ENCODE measurements at places on chromosomes 16 and 17.

DNA sequence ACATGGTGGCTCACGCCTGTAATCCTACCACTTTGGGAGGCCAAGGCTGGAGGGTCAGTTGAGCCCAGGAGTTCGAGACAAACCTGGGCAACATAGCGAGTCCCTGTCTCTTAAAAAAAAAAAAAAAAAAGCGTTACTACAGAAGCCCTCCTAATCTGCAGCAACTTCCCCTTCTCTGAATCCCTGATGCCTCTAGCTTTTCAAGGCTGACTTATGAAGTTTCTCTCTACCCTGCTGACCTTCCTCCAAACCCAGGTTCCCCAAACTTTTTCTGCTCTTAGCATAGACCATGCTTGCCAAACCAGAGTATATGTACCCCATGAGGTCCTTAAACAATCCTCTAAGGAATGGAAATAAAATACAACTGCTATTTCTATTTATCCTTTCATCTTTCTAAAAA, 16.4 kb downstream of the LYRM1 start:
- DNase-seq, result no peak

- DNase-seq, result peak; percentile 98
Observed at GRCh38 chr16:80932708-80933095, 74.0 kb downstream of the CMC2 start.

GRCh38 chr16:89431158-89431584, 59.2 kb downstream of the ANKRD11 start:
- no peak for DNase-seq

DNA sequence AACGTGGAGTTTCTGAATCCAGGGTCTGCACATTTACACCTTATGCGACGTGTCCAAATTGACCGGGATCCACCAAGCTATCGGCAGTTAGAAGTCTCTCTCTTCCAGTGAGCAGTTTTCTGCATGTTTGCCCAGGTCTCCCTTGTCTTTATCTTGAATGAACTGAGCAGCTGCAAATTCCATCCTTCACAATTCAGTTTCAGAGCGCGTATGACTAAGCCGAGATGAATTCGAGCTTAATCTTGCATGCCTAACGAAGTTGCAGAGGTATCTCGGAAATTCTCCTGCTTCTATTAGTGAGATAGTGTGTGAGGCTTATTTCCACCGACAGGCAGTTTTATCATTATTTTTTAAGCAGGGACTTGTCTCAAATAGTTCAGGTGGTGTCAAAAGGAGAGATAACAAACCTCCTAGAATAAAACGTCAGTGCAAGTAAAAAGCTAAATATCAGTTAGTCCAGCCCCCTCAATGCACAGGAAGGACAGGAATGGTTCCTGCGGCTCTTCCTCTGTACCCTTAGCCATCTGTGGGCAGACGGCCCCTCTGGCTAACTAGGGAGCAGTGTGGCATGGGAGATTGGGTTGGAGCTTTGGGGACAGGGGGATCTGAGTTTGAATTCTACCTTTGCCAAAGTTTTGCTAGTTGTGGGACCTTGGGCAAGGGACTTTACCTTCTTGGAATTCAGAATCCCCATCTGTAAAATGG, 93.0 kb upstream of the GPR139 start:
- no peak for DNase-seq

DNA sequence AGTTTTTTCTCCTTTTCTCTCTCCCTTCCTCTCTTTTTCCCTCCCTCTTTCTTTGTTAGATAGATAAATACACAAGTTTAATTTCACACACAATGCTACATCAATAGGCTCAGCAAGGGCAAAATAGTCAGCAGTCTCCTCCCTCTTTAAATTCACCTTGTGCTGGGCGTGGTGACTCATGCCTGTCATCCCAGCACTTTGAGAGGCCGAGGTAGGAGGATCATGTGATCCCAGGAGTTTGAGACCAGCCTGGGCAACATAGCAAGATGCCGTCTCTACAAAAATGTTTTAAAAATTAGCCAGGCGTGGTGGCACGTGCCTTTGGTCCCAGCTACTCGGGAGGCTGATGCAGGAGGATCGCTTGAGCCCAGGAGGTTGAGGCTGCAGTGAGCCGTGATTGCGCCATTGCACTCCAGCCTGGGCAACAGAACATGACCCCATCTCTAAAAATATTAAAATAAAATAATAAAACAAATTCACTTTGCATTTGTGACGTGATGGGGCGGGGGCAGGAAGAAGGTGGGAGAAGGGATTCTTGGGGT, 27.4 kb downstream of the IL21R start:
- no peak for DNase-seq

GRCh38 chr16:10918294-10919002, 23.8 kb downstream of the DEXI start:
- DNase-seq, result peak; percentile 80

GRCh38 chr17:61946359-61946758, 18.6 kb upstream of the INTS2 start:
- DNase-seq, result no peak

GRCh38 chr17:4109449-4109848, 33.4 kb downstream of the ZZEF1 start:
- no peak for DNase-seq

DNA sequence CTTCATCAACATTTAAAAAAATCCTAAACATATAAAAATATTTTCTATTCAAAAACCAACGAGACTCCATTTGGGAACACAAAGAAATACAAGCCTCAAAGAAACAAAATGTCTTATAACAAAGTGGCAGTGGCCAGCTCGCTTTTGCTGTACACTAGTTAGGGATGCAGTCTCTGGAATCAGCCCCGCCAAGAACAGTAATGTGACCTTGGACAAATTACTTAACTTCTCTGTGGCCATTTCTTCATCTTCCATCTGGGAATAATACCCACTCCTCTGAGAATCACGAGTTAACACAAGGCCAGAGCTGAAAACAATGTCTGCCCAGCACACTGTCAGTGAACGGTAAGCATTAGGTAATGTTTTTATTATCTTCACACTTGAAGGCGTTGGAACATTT, 5.6 kb downstream of the STAT5B start:
- DNase-seq, result no peak

DNA sequence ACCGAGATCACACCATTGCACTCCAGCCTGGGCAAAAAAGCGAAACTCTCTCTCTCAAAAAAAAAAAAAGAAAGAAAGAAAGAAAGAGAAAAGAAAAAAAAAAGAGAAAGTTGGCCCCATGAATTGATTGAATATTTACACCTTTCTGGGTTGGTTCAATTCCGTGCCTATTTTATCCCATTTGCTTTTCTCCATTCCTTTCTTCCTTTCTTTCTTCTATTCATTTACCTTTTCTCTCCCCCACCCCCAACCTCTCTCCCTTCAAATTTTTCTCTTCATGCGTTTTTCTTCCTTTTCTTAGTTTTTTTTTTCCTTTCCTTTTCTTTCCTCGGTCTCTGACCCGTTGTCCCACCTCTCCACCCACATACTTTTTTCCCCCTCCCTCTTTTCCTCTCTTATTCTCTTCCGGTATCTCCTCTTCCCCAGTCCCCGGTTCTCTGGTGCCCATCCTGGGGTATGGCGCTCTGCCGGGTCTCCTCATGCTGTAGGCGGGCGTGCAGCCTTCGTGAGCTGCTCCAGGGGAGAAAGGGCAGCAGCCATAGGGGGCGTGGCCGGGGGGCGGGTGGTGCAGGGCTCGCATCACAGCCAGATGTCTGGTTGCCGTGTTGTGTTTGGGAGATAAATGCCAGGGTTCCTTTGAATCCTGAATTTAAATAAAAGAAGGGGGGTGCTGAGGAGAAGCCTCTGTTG, 5.3 kb upstream of the COL1A1 start:
- no peak for DNase-seq

GRCh38 chr17:78933025-78933958, 8.1 kb upstream of the TIMP2 start:
- peak; percentile 90 for DNase-seq

DNA sequence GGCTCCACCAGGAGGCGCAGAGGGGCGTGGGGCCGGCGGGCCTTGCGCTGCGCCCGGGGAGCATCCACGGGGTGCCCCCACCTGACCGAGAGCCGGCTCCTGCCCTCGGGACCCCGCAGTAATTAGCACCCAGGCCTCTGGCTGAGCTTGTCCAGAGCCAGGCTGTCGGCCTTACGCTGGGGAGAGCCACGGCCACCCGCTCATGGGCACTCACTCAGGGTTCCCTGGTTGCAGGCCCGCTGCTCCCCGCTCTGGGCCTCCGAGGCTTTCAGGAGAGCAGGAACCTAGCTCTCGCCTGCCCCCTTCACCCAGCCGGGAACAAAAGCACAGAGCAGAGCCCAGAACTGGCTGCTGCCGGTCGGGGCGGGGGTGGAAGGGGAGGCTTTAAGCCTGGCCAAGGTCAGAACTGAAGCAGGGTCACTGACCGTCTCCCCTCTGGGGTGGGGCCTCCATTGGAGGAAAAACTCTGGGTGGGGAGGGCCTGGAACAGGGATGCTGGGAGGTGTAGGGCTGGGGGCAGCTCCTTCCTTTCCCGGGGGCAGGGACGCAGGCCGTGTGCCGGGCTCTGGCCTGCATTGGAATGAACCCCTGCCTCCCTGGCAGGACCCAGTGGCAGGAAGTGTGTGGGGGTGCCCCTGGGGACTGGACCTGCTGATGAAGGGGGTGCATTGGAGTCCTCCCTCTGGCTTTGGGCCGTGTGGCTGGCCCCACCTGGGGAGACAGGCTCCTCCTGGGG, 12.3 kb downstream of the GLIS2 start:
- DNase-seq, result no peak

DNA sequence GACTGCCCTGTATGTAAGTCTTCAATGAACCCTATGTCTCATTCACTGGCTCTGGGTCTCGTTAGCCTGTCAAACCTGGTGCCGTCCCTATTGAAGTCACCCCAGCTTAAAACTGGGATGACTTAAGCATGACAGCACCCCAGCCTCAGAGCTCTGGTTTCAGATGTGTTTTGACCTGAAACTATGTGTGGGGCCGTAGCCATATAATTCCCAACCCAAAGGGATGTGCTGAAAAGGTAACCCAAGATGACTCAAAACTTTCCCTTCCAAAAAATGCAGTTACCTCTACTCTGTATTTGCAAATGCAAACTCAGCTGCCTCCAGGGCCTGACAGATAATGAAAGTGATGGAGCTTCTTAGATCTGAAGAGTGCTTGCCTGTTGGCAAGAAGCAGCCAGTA, 478.3 kb upstream of the ERCC4 start:
- no peak for DNase-seq

GRCh38 chr17:78937561-78937960, 12.4 kb upstream of the TIMP2 start:
- no peak for DNase-seq

DNA sequence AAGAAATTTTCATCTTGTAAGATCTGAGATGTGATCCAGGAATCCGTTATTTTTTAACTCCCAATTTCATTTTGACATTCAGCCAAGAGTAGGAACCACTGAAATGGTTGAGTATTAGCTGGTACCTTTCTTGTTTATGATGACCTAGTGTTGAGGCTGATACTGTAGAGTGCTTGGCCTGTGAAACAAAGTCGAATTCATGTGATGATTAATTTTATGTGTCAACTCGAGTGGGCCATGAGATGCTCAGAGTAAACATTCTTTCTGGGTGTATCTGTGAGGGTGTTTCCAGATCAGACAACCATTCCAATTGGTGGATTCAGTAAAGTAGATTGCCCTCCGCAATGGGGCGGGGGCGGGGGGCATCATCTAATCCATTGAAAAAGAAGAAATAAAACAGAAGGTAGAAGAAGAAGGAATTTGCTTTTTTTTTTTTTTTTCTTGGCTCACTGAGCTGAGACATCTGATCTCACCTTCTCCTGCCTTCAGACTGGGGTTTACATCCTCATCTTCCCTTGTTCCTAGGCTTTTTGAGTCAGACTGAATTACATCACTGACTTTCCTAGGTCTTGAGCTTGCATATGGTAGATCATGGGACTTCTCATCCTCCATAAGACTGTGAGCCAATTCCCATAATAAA, 264.6 kb upstream of the KCNJ16 start:
- DNase-seq, result no peak

DNA sequence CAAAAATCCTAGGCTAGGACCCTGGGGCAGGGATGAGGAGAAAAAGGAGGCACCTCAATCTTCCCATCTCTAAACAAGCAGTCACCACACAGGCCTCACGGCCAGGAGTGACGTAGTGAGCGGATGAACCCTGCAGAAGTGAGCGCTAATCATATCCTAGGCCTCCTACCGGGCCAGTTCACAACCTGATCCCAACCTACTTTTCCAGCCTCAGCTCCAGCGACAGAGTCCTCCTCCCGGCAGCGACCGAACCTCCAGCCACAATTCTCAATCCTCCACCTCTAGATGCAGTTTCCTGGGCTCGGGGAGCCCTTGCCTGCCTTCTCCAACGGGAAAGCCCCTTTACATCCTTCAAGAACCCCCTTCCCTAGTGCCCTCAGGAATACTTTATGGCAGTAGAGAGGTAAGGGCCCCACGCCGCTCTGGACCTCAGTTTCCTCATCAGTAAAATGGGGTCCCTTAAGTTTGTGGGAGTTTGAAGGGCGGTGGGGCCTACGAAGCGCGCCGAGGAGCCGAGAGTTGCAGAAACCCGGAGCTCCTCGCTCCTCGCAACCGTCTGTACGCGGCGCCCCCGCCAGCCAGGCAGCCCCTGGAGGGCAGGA, 1.4 kb downstream of the ZNF668 start:
- no peak for DNase-seq

GRCh38 chr16:74029115-74029792, 267.4 kb upstream of the PSMD7 start:
- DNase-seq, result no peak

GRCh38 chr16:23464196-23464595, 11.2 kb upstream of the COG7 start:
- no peak for DNase-seq

DNA sequence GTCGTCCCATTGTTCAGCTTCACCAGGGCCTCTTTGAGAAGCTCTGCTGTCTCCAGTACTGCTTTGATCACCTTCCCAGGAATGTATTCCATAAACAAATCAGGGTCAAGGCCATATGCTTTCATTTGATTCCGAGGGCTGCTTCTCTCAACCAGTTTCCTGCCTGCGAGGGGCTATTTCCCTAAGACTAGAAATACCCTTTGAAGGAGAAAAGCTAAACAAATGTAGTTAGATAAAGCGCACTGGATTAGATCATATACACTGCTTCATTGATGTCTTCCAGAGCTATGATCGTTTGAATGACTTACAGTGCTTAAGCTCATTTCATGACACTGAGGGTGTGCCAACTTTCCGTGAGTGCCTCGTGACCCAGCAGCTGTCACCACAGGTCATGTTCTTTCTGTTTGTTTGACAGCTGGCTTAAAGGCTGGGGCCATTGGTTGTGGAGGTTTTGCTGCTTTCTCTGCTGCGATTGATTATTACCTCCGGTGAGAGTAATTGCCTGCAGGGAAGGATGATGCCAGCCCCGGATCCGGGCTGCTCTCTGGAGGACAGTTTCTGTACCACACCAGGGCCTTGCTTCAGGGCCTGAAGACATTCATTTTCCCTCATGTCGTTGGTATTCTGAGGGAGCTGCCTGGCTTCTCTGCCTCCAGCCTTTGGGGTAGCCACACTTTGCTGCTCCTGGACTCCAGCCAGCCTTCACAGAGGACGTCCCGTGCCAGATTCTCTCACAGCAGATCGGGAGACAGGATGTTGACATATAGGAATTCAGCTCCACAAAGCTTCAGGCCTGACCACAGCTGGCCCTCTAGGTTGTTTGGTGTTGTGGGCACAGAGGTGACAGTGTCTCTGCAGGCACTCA, 3.9 kb downstream of the TIMM22 start:
- no peak for DNase-seq

DNA sequence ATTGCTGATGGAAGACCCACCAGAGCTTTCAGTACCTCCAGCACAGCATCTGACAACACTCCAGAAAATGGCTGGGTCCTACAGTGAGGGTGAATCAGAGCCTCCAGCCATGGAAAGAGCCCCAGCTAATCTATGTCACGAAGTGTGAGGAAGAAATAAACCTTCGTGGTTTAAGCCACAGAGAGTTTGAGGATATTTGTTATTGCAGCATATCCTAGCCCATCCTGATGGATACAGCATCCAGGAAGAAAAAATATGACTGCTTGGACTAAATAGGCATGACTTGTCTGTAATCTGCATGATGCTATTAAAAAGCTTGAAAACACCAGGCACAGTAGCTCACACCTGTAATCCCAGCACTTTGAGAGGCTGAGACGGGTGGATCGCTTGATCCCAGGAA, 13.3 kb upstream of the CCL17 start:
- no peak for DNase-seq

Data from glomerular endothelial cell (primary cell).